ENCODE measurements at places on chromosomes 11 and 22.

- peak; percentile 37 for DNase-seq
Measured at GRCh38 chr11:28697920-28698827, 590.0 kb downstream of the METTL15 start.

- no peak for DNase-seq
Measured at GRCh38 chr11:9362393-9362863, 22.0 kb upstream of the IPO7 start.

DNA sequence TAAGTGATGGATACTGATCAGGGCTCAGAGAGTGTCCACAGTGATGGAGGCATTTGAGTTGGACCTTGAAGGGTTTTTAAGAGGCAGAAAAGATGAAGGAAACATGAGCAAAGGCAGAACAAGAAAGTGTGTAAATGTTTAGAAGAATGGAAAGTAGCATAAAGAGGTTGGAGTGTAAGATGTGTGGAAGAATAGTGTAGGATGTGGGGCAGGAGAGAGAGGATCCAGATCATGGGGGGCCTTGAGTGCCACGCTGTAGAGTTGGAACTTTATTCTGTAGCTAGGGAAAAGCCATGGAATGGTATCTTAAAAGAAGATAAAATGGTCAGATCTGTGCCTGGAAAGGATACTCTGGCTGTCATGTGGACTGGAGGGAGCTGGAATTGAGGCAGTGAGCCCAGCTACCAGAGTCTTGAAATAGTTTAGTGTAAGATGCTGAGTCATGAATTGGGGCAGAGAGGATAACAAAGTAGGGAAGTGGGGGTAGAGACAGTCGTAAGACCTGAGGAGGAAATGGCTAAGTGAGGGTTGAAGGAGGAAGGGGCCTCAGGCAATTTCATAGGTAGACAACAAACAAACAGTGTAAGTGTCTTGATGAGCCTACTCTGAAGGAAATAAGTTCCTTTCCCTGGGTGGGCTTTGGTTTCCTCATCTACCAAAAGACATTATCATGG, 6.7 kb downstream of the KCNE3 start:
- DNase-seq: no peak

- no peak for DNase-seq
Measured at GRCh38 chr11:14972581-14973495, 687 bp upstream of the CALCA start.

GRCh38 chr11:61168800-61169199, 7.6 kb upstream of the VPS37C start:
- DNase-seq: no peak

DNA sequence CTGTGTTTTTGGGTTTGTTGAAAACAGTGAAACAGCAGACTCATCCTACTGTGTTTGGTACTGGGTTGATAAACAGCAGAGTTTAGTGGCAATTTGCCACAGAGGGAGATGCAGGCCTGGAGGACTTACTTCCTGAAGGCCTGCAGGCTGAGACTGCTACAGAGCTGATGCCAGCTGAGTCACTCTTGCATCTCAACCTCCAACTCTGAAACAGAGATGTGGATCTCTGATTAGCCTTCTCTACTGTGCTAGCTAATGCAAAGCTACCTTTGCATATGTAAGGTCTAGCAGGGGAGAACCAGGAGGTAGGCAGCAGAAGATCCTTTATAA, 14.3 kb downstream of the ATP5MG start:
- DNase-seq: no peak

DNA sequence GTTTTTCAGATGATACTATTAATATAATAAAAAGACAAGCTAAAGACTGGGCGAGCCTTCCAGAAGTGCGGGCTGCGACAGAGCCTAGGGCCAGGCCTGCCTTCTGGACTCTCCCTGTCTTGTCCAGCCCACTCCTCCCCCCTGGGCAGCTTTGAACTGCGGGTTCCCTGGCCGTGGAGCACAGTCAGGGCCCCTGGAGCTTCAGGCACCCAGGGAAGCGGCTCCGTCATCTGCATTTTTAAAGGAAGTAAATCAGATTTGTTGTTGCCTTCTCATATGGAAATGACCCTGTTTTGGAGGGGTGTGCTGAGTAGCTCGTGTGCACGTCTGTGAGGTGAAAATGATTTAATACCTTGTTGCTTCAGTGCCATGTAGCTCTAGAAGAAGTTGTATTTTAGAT, 265.3 kb downstream of the TBC1D22A start:
- DNase-seq: no peak

- DNase-seq: no peak
Measured at GRCh38 chr11:94730153-94730552, 38.0 kb upstream of the AMOTL1 start.

DNA sequence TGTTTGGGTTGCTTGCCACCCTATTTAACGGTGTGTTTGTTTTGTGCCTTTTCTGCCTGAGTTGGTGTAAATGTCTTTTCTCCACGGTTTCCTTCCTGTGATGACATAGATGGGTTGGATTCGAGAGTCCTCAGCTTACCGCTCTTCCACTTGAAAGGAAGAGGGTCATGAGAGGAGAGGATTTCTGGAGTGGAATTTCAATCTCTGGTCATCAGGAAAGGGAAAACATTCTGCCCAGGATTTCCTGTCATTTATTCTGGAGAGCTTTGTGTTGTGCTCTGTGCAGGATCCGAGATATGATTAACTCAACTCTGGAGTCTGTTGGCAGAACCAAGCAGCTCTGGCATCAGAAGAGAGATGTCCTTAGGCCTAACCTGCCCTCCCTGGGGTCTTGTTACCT, 605.2 kb downstream of the NTM start:
- no peak for DNase-seq

GRCh38 chr11:65655570-65656332, 7.0 kb downstream of the RELA start:
- DNase-seq: no peak

DNA sequence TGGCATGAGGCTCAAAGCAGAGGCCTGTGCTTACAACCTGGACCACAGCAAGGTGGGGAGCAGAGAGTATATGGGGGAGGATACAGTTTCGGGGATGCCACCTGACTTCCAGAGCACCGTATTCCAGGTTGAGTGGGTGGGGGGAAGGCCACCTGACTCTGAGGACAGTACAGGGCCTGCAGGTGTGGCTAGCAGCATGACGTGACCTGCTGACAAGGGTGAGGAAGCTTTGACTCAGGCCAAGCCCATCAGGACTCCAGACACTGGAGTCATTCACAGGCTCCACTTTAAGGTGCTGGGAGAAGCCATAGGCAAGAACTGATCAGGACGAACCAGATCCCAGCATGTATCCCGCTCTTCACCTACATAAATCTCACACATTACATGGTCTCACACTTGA, 34.6 kb upstream of the CRTAM start:
- no peak for DNase-seq

- DNase-seq: no peak
Measured at GRCh38 chr11:13663631-13664071, 4.8 kb upstream of the FAR1 start.

All from right lung (tissue), 10 donors.